Activated CD4-positive, alpha-beta memory T cell treated with anti-CD3 and anti-CD28 coated beads, Interleukin-2, amount 10 ng/mL, durations not matched to agents 7 days and 5 days (primary cell): ENCODE measurements at places on chromosomes 7 and 10. TPM values are rescaled to one million over a fixed set of nuclear protein-coding genes. Genes with fewer than 3 reads are reported as not detected.

Gene MRLN
- not detected for total RNA-seq

GRCh38 chr7:55970978-55971377 lies 6.6 kb downstream of the NIPSNAP2 start:
- DNase-seq: no peak

DNA sequence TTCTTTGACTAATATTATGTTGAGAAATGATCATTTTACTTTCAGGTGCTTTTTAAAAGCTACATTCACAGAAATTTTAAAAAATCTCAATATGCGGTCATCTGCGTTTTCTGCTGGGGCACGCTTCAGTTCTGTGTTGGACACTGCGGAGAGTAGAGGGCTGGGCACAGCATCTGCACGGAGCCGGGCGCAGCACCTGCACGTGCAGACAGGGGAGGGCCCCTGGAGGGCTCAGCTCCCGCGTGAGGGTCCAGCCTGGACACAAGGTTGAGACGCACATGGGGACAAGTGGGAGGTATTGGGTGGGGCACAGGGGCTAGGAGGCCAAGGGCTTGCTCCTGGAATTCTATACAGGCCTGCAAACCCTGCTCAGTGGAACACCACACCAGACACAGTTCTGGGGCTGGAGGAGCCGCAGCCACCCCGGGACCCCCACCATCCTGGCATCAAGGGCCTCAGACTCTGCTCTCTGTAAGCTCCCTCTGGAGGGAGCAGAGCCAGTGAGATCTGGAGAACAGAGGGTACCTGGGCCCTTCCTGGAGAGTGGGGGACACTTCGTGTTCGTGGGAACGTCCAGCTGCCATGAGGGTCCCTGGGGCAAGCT lies 20.4 kb upstream of the FAM20C start:
- no peak for DNase-seq

Gene HOXA5
- not detected for total RNA-seq

DNA sequence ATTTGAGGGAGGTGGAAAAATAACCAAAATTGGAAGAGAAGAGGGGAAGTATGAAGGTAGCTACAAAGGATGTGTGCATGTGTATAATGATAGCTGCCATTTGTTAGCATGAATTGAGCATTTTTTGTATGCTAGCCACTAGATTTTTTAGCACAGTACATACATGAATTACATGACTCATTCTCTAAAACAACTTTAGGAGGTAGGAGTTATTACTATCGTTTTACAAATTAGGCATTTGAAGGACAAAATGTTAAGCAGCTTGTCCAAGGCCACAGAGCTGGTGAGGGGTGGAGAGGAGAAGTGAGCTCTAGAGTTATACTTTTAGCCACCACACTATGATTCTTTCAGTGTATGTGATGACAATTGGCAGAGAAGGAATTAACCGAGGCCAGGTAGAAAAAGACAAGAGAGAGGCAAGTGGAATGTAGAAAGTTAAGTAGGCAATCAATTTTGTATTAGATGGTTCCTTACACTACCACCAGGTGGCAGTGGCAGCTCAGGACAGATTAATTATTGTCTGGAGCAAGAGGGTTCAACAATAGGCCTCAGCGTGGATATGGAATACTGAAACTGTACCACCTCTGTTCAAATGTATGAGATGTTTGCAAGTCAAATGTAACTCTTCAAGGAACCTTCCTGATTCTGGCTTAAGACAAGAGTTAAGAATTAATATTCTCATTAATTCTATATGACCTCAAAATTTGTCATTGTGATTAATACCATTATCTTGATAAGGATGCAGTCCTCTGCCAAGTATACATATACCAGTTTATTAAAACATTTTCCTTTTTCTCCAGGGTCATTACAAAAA lies 128.0 kb downstream of the MBL2 start:
- peak; percentile 15 for DNase-seq

DNA sequence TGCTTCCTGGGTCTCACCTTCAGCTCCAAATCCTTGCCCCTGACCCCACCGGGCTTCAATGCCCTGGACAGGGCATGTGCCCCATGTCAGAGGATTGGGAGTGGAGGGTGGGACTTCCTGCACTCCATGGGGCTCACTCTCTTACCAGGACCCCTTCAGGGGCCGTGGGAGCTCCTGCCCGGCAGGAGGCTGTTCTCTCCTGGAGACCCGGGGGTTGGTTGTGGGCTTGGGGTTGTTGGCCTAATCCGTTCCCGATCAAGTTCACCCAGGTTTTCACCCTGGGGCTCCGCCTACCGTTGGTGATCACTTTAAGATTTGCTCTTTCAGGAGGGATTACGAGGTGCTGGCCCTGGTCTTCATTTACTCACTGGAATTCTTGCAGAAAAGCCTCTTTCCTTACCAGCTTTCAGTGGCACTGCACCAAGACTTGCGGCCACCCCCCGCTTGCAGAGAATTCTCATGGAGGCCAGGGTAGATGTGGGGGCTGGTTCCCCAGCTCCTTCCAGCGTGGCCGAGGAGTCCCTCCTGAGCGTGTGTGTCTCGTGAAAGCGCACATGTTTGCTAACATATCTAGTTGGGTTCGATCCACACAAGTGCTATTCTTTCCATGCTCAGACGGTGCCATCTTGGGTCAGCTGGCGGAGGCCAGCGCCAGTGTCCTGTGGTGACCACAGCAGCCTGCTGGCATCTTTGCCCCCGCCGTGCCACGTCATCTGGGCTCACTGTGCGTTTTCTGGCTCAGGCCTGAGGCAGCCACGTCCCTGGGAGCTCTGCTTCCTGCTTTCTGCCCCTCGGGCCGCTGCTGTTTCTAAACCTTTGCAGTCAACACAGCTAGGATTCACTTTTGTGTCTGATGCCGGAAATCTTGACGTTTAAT lies 15.6 kb downstream of the PWWP2B start:
- no peak for DNase-seq
